ENCODE measurements at places on chromosomes 4 and X.
A peak's percentile ranks its signal among the peaks of the same experiment; 100 is the strongest.

DNA sequence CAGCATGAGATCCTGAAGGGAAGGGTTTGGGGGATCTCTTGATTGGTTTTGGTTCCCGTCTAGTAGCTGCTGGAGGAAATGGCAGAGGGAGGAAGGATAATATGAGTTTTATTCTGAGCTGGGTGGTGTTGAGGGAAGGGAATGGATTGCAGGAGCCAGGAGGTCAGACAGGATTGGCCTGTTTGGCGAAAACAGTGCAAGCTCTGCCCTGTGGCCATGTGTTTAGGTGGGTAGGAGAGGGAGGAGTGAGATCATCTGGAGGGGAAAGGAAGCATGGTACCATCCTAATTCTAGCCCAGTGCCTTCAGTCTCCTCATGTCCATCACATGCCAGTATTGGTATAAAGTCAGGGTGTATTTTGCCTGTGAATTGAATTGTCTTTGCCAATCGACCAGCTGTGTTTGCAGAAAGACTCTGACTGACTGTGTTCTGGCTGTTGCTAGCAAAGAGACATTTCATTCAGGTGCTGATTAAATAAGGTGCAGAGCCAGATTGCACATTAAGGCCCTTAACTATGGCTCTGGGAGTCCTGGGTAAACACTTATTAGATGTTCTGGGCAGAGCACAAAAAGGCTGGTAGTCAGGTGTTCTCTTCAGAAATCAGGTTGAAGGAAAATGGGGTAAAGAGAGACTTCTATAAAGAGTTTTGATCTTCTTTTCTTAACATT, 10.0 kb downstream of the TMEM164 start:
- DNase-seq = no peak

GRCh38 chrX:10165580-10166247, 8.9 kb downstream of the CLCN4 start:
- DNase-seq = peak; percentile 92

GRCh38 chr4:15740764-15741404, 37.2 kb upstream of the CD38 start:
- peak; percentile 44 for DNase-seq

- no peak for DNase-seq
These were observed 122.5 kb upstream of the DDIT4L start for GRCh38 chr4:100312615-100313350.

- DNase-seq = no peak
These were observed 58.2 kb upstream of the CASK start for GRCh38 chrX:41981481-41982013.

- DNase-seq = no peak
These were observed 188.8 kb downstream of the CRLF2 start for GRCh38 chrX:1023676-1024075.

DNA sequence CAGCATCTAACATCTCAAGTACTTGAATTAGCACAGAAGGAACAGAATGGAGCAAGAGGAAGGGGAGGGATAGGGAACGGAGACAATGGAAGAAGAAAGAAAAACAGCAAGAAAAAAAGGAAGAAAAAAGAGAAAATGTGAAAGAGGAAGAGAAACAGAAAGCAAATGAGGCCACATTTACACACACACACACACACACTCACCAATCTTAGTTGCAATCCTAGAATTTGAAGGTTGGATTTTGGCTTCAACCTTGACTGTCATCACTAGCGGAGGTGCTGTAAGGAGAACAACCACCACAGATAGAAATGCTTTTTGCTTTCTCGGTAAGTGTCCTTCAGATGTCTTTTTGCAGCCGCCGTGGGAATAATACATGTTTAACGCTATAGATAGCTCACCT, 327.1 kb upstream of the NWD2 start:
- DNase-seq = peak; percentile 64

DNA sequence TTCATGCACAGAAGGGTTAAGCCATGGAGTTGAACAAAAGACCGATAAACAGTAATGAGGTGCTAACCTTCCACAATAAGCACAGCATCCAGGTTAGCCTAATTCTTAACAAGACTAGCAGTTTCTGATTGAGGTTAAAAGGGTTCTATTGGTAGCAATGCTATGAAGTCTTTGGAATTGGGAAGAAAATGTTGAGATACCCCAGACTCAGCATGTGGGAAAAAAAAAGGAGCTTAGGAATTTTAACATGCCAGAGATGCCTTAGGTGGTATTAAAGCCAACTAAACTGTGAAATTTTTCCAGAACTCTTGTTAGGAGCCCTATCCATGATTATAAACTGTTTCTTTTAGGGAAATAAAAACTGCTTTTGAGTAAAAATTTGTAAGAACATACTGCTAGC, 391.7 kb downstream of the GABRG1 start:
- no peak for DNase-seq

DNA sequence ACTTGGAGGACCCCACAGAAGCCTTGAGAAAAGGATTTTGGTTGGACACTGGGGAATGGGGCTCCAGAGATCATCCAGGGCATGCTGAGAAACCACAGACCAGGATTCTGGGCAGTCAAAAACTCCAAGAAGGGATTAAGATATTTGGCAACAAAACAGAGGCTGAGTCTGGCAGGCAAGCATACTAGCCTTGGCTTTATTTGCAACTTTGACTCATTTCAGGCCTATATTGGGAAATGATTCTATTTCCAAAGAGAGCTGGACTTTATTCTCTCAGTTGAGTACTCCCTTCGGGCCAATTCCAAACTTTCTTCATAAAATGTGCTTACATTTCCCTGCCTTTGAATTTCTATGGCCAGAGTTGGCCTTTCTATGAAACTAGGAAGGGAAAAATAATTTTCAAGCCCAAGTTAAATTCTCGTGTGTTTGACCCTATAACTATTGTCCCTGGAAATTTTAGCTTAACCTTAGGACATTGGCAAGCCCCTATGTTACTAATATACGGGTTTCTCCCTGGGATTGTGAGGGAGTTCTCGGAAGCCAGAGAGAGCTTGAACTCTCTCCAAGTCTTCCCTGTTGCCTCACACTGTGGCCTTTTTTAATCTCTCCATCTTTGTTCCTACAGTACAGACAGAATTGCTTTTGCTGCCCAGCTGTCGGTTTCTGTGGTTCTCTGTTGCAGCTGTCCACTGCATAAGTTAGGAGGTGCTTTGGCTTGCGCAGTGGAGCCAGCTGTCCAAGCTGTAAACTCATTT, 112.6 kb upstream of the FAM9A start:
- DNase-seq = no peak

- no peak for DNase-seq
These were observed 103.9 kb upstream of the RAB40AL start for GRCh38 chrX:102833136-102833535.

DNA sequence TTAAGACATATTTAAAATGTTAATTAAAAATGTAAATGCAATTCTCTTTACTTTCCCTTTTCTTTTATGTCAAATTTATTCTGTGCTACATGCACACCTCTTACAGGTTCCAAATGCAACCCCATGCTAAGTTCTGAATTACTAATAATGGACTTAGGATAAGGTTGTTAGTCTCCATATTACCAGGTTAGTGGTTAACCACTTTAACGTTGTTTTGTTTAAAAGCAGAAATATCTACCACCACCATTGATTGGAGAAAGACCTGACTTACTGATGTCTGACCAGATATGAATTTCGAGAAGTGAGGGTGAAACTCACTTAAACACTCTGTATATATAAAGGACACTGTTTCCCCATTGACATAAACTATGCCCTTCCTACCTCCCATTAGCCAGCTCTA, 6.9 kb upstream of the TRPC3 start:
- no peak for DNase-seq

- DNase-seq = peak; percentile 35
These were observed 149.3 kb downstream of the SOWAHB start for GRCh38 chr4:76748649-76749048.

- DNase-seq = no peak
These were observed 2.5 kb downstream of the TCEAL3 start for GRCh38 chrX:103610282-103610681.

- DNase-seq = no peak
These were observed 29.1 kb downstream of the MAGED1 start for GRCh38 chrX:51922561-51922960.

DNA sequence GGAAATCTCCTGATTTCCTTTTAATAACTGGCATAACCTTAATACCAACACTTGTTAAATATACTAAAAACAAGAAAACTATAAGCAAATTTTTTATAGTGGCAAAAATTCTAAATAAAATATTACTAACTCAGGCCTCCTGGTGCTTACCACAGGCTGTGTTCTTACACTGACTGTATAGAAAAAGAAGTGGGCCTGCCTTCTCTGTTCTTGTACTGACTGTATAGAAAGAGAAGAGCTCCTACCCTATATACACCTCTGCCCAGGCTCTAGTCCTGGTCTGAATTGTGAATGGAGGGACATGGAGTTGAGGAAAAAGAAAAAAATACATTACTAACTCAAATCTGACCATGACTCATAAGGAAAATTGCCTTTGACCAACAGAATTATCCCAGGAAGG, 7.5 kb downstream of the ZNF41 start:
- no peak for DNase-seq

All from MV-4-11 (cell line).